Right lung (tissue), 10 donors: ENCODE measurements at places on chromosomes 3 and 15. TPM values are rescaled to one million over a fixed set of nuclear protein-coding genes. Genes with fewer than 3 reads are reported as not detected.

The RBP2 gene
- polyA plus RNA-seq: 0.51 TPM

The NKIRAS1 gene
- polyA plus RNA-seq: 18.3 TPM

The ABTB1 gene
- 21.4 TPM for polyA plus RNA-seq

The SLC24A5 gene
- 0.31 TPM for polyA plus RNA-seq

The ADPRH gene
- 10.5 TPM for polyA plus RNA-seq

The SNURF gene
- 41.2 TPM for polyA plus RNA-seq

The SGO1 gene
- 4.9 TPM for polyA plus RNA-seq

The FBXO40 gene
- polyA plus RNA-seq: 0.07 TPM

GRCh38 chr3:73292220-73292619 lies 230.8 kb downstream of the EBLN2 start:
- no peak for DNase-seq

- DNase-seq: no peak
Measured at GRCh38 chr3:149908424-149908957, 62.2 kb downstream of the PFN2 start.

GRCh38 chr3:14239940-14240339 lies 61.3 kb downstream of the LSM3 start:
- no peak for DNase-seq

- DNase-seq: peak; percentile 75
Measured at GRCh38 chr3:114418724-114419543, 125.1 kb downstream of the TIGIT start.

DNA sequence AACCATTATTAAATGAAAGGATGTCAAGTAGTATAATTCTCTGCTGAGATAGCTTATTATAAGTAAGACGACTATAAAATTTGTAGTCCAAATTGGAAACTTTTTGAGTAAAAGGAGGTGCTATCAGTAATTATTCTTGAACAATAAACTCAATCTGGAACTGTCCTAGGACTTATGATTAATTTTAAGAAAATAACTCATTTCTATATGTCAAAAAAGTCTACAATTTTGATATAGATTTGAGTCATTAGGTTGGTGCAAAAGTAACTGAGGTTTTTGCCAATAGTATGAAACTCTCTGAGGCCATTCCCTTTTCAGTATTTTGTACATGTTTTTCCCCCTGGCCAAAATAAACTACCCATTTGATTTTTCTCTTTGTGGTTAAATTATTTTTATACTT lies 41.0 kb downstream of the LEKR1 start:
- DNase-seq: no peak

- no peak for DNase-seq
Measured at GRCh38 chr3:64254443-64254842, 29.2 kb upstream of the PRICKLE2 start.

- no peak for DNase-seq
Measured at GRCh38 chr3:186472456-186473008, 71.6 kb downstream of the CRYGS start.

DNA sequence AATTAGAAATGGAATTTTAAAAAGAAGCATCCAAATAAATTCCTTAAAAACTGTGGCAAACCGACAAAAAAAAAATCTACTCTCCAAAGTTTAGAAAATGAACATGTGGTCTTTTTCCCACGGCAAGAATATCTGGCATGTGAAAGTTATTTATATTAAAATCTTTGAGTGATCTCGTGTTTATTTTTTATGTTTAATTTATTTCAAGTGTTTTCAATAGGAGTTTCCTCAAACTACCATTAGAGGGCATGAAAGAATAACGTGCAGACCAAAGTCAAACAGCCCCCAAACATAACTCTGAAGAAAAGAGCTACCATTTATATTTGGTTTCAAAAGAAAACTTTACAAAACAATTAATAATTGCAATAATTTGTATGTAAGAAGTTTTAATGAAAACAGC lies 286.4 kb downstream of the ZIC4 start:
- peak; percentile 23 for DNase-seq

DNA sequence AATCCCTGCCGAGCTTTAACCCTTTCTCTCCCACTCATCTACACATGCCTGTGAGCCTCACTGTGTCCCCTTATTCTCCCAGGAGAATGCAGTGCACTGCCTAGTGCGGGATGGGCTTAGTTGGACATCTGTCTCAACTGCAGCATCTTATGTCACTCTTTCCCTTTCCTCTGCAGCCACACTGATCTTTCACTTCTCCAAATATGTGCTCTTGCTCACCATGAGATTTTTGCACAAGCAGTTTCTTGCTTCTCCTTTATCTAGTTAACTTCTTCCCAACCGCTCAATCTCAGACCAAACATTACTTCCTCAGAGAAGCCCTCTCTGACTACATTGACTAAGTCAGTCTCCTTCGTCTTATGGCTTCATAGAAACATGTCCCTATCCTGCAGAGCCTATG lies 292.3 kb downstream of the KBTBD8 start:
- DNase-seq: no peak

DNA sequence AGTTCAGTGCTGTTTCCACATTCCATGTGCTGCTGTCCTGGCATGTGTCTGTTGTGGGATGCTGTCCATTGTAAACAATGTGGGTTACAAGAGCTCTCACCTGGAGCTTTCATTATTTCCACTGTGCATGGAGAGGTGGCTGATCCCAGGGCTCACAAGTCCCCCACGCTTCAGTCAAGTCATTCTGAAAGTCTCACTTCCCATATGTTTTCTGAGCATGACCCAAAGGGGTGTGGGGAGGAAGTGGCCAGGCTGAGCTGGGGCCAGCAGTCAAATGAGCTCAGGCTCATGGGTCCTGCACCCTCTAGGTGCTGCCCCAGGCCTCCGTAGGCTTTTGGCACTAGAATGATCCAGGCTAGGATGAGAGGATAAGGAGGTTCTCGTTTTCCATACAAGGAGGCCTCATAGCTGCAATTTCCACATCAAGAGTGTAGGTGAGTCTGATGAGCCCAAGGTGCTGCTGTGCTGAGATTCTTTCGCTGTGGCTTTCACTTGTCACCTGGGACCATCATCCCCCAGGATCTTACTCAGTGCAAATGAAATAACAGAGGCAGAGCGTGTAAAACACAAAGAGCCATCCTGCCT lies 22.0 kb downstream of the STARD5 start:
- no peak for DNase-seq

GRCh38 chr3:187183210-187183862 lies 13.9 kb upstream of the RTP1 start:
- DNase-seq: no peak
